ENCODE measurements at places on chromosomes 6 and 20.

DNA sequence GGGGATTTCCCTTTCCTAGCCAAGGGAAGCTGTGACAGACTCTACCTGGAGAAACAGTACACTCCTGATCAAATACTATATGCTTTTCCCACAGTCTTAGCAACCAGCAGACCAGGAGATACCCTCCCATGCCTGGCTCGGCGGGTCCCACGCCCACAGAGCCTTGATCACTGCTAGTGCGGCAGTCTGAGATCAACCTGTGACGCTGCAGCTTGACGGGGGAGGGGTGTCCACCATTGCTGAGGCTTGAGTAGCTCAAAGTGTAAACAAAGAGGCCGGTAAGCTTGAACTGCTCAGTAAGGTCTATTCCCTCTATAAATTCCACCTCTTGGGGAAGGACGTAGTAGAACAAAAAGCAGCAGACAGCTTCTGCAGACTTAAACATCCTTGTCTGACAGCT, 63.2 kb downstream of the WASF1 start:
- no peak for DNase-seq

DNA sequence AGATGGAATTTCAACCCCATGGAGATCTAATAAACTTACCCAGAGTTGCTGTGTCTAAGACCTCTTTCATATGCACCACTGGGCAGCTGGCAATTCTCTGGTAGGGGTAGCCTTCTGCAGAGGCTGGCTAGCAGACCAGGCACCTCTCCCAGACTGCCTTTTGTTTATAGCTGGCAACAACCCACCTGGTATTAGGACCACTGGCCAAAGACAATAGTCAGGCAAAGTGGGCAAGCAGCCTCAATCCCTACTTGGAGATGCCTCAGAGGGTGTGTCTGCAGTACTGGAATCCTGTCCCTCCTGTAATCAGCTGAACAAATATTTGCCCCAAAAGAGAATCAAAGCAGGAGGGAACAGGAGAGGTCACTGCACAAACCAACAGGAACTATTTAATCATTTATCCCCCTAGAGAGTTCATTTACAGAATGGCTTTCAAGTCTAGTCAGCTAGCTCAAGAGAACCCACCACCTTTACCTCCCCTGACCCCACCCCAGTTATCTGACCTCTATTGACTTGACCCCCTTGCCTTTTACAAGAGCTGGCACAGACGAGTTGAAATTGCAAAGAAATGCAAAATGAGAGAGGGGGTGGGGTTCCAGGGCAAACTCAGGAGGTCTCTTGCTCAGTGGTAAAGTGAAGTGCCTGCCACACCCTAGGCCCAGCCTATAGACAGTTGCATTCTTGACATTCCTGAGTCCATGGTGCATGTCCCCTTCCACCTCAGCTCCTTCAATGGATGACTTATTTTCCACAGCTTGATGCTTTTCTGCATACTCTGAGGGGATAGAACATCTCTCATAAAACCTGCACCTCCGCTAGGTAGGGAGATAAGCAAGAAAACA, 2.8 kb downstream of the BCL2L1 start:
- DNase-seq = no peak

- no peak for DNase-seq
Observed at GRCh38 chr6:161303628-161304340, 29.9 kb upstream of the AGPAT4 start.

DNA sequence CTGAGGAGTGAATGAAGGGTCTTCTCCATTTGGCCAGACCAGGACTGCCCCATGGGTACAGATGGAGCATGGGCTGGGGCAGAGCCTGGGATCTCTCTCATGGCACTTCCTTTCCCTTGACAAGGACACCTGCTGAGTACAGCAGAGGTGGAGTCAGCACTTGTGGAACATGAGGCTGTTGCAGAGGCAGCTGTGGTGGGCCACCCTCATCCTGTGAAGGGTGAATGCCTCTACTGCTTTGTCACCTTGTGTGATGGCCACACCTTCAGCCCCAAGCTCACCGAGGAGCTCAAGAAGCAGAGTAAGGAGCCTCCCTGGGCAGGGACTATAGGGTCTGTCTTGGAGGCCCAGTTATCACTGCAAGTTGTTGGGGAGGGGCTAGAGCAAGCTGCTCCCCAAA, 29.6 kb downstream of the GSS start:
- DNase-seq = no peak

GRCh38 chr6:148885925-148886845, 139.4 kb downstream of the UST start:
- no peak for DNase-seq

DNA sequence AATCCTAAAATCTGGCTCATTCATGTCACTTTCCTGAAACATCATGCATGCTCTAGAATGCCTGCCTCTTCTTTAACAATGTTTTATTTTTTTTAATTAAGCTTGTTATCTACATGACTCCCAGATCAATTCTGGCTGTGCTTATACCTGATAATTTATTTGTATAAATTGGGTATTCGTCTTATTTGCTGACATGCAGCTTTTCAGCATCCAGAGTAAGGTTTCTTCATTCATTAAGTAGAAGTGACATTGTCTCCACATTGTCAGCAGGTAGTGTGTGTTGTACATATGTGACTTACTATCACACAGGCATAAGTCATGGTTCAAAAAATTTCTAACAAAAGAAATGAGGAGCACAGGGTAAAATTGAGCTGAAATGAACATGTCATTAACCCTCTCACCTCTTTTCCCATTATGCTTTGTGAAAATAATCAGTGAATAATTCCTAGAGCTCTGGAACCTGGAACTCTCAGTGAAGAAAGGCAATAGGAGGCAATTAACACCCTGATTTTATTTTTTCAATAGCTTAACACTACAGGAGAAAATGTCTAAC, 157.4 kb downstream of the OPRM1 start:
- no peak for DNase-seq

GRCh38 chr6:134628154-134628553, 310.2 kb upstream of the SGK1 start:
- no peak for DNase-seq

GRCh38 chr6:106629859-106630163, 433 bp downstream of the QRSL1 start:
- DNase-seq = no peak

GRCh38 chr6:87808005-87808757, 106.1 kb upstream of the AKIRIN2 start:
- DNase-seq = no peak

DNA sequence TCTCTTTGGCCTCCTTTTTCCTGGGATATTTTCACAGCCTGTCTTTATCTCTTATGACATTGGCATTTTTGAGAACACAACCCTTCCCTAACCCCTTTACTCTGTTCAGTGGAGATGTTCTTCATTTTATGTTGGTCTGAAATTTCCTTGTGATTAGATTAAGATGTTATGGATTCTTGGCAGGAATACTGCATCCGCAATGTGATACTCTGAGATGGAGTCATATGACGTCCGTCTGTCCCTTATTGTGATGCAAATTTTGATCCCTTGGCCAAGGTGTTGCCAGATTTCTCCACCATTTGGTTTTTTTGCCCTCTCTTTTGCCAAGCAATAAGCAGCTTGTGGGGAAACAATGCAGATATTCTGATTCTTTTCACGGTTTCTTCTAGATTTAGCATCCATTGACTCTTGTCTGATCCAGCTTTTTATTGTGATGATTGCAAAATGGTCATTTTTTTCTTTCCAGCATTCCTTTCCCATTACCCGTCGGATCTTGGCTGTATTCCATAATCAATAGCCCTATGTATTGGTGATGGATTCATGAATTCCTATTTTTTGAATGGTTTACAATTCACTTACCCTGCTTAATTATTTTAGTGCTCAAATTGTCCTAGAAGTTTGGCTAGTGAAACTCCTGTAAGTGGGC, 85.1 kb downstream of the NCOA3 start:
- DNase-seq = no peak

- no peak for DNase-seq
Observed at GRCh38 chr6:3805448-3806123, 43.6 kb upstream of the FAM50B start.

DNA sequence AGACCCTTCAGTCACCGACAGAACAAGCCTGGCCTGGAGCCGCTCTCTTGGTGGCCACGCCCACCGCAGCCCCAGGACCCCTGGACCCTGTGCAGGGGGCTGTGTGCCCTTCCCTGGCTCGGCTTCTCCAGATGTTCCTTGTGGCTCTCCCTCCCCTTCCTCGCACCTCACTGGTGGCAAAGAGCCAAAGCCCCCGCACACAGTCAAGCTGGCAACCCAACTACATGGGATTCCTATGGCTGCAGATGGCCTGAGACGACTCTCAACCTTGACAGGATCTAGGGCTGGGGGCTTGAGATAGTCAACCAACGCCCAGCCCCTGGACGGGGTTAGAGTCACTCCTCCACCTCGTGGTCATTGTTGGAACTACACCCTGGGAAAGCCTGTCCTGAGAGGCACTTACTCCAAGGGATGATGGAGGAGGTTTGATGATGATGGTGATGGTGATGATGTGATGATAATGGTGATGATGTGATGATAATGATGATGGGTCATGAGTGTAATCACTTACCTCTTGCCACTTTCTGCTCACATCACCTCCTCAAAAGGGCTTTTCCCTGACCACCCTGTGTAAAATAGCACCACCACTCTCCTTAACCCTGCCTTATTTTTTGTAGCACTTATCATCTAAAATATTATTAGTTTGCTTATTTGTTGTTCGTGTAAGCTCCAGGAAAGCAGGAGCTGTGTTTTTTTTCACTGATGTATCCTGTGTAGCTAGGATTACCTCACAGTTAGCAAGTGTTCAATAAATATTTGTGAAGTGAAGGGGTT, 278.4 kb downstream of the LRFN2 start:
- peak; percentile 6 for DNase-seq

GRCh38 chr6:56914798-56915658, 39.9 kb upstream of the BEND6 start:
- DNase-seq = no peak

DNA sequence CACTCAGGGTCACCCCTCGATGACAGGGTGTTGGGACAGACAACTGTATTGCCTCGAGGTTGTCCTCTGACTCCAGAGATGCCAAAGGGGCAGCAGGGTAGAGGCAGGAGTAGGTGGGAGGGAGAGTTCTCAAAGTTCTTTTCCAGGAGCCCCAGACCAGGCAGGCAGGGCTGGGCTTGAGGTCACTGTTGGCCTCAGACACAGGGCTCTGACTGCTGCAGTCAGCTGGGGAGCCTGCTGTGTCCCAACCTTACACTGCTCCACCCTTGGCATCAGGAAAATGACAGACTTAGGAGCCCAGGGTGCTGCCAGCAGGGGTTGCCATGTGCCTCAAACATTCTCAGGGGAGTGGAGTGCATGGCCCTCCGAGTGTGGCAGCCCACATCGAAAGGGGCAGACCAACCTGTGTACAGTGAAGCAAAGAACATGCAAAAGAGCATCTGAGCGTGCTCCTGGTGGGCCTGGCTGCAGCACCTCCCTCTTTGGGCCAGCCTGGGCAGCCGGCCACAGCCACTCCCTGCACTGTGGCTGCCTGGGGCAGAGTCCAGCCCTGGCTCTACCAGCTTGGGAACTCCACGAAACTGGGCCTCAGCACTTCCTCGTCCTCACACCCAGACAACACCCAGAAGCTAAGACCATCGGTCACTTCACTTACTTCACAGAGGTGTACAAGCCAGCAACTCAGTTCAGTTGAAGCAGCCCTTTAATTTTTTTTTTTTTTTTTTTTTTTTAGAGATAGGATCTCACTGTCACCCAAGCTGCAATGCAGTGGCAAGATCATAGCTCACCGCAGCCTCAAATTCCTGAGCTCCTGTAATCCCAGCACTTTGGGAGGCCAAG, 24.0 kb downstream of the C6orf132 start:
- no peak for DNase-seq

GRCh38 chr6:134346932-134347545, 29.1 kb upstream of the SGK1 start:
- DNase-seq = no peak

- DNase-seq = no peak
Observed at GRCh38 chr20:3318226-3318884, 79.4 kb upstream of the SLC4A11 start.

- DNase-seq = no peak
Observed at GRCh38 chr20:17556837-17557674, 12.8 kb upstream of the DSTN start.

DNA sequence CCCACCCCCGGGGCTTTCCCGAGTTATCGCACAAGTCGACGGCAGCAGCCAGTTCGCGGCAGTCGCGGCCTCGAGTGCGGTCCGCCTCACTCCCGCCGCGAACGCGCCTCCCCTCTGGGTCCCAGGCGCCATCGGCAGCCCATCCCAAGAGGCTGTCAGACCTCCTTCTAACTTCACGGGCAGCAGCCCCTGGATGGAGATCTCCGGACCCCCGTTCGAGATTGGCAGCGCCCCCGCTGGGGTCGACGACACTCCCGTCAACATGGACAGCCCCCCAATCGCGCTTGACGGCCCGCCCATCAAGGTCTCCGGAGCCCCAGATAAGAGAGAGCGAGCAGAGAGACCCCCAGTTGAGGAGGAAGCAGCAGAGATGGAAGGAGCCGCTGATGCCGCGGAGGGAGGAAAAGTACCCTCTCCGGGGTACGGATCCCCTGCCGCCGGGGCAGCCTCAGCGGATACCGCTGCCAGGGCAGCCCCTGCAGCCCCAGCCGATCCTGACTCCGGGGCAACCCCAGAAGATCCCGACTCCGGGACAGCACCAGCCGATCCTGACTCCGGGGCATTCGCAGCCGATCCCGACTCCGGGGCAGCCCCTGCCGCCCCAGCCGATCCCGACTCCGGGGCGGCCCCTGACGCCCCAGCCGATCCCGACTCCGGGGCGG, 1.6 kb downstream of the GNAS start:
- no peak for DNase-seq

DNA sequence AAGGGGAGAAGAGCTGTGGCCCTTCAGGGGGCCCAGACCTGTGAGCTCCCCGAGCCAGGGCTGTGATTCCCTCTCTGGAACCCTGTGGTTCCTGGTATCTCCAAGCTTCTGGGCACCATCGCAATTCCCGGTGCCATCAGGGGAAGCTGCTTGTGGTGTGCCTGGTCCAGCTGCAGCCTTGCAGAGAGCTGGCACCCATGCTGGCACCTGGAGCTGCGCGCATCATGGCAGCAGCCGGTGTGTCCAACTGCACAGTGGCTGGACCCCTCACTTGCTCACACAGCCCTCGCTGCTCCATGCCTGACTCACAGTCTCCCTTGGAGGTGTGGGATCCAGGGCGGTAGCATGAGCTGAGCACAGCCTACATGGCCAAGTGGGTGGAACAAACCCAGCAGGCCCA, 56.7 kb downstream of the IYD start:
- no peak for DNase-seq

GRCh38 chr6:124870611-124871459, 91.4 kb upstream of the RNF217 start:
- peak; percentile 5 for DNase-seq

DNA sequence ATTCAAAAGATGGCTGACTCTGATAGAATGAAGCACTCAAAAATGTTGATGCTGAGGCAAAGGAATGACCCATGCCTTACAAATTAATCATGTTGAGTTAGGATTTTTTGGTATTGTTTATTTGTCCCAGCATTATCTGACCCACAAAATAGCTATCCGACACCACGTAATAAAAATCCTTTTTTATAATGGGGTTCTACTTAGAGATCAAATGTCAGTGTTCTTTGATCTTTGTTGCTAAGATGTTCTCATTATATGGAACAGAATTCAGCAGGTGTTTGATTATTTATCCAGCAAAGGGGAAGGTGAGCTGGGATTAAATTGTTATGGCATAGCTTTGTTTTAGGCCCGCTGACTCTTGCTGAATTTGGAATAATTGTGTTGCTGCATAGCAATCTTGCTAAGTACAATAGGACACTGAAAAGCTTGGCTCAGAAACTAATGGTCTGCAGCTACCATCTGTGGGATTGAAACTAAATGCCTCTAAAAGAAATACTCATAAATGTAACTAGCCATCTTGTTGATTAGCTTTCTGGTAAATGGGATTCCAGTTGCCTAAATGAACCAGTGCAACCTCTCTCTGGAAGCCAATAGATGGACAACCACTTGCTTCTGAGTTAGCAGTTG, 180.2 kb upstream of the HDAC2 start:
- DNase-seq = no peak
